Activated T-cell treated with anti-CD3 and anti-CD28 coated beads for 24 hours (primary cell): ENCODE measurements at places on chromosomes 1 and 21.
A peak's percentile ranks its signal among the peaks of the same experiment; 100 is the strongest.

GRCh38 chr21:27269644-27270043 is 302.8 kb upstream of the ADAMTS5 start:
- DNase-seq: no peak

GRCh38 chr21:41373253-41373652 is 11.4 kb downstream of the MX2 start:
- DNase-seq: no peak

- no peak for DNase-seq
Observed at GRCh38 chr1:21126324-21126723, 50.4 kb downstream of the EIF4G3 start.

GRCh38 chr1:84386716-84387479 is 11.4 kb upstream of the DNASE2B start:
- DNase-seq: no peak

DNA sequence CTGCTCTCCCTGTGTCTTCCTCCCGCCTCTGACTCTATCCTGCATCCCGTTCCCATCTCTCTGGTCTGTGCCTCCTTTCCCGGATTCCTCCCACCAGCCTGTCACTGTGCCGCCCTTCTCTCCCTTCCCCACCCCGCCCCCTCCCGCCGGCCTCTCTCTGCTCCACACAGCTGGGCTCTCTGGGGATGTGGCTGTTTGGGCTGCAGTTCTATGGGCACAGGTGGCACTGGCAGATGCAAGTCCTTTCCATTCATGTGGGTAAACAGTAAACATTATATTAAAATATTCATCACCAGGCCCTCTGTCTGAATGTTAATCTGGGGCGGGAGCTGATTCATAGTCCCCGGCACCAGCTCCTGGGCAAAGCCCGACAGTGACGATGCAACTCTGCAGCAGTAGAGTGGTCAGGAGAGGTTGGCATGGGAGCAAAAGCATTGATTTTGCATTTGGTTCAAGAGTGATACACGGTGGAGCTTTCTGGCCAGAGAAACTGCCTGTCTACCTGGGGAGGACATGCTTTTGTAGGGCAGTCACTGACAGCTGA is 249.3 kb downstream of the TNR start:
- DNase-seq: no peak

DNA sequence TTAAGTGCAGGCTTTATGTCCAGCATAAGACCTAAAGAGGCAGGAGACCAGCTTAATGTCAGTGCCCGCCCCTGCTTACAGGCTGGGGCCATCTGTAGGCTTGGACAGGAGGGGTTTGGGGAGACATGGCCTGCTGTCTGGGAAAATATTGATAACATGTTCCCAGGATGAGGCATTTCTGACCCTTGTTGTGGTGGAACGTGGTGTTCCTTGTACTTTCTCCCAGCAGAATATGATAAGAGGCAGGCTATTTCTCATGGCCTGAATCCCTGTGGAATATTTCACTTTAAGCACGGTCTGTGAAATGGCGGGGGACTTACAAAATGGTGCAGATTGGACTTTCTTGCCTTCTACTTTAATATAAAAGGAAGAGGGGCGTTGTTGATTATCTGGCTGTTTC is 41.9 kb upstream of the PLA2G5 start:
- DNase-seq: no peak

GRCh38 chr1:23585321-23586022 is 26.2 kb upstream of the ID3 start:
- DNase-seq: no peak

DNA sequence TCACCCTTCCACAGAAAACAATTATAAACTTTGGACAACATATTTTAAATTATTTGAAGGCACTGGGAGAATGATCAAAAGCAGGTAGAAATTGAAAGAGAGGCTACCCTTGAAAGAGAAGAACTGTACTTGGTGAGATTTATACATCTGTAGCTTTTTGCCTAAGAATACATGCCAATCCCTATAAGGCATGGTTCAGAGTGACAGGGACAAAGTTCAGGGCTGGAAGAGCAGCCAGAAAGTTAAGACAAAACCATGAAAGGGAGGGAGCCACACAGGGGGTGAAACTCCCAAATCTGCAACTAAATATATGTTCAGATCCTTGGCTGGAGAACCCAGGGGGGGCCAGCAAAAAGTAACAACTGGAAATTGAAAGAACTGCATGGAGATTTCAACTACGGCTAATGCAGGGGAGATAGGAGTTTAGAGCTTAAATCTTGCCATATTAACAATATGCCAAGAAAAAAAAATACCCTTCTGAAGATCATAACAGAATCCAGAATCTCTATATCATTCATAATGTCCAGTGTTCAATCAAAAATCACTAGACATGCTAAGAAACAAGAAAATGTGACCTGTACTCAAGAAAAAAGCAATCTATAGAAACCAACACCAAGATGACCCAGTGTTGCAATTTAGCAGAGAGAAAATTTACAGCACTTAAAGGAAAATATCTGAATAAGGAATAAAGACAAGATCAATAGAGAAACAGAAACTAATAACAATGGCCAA is 25.5 kb downstream of the PACC1 start:
- DNase-seq: no peak

DNA sequence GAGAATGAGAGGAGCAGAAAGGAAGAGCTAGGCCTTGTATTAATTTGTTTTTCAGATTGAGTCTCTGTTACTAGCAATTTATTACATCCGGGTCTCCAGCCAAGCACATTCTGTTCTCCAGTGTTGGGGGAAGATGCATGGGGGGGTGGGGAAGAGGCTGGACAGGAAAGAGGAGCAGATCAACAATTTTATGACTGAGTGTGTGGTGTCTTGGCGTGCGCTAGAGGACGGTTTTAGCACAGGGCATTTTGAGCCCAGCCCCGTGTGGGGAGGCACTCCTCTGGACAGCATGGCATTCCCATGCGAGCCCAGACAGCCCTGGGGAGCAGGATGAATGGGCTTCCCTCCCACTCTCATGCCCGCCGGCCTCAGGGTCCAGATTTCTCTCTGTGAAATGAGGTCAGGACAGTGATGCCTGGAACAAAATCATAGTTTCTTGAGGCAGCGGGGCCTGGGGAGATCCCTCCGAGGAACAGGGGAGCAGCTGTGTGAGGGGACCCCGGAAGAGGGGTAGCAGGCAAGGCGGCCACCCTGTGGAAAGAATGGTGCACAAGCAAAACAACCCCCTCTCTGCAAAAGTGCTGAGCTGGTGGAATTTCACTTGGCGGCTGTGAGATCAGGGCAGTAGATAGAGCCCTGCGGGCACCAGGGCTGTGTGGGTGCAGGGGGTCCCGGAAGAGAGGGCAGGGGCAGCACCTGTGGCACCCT is 16.3 kb downstream of the SOX13 start:
- no peak for DNase-seq

GRCh38 chr21:45347712-45348499 is 57.1 kb upstream of the COL18A1 start:
- DNase-seq: no peak

DNA sequence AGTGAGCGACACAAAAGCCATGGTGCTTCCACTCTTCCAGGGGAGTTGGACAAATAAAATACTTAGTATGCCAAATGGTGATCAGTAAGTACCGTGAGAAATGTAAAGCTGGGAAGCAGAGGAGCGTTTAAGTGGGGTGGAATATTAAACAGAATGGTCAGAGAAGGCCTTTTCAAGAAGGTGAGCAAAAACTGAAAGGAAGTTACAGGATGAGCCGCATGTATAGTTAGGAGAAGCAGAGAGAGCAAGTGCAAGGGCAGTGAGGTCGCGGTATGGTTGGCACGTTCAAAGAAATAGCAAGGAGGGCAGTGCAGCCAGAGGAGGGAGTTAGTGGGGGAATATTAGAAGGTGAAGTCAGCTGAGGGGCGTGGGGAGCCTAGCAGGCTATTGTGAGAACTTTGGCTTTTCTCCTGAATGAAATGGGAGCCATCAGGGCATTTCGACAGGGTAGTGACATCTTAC is 748 bp upstream of the ATP6V0B start:
- no peak for DNase-seq

DNA sequence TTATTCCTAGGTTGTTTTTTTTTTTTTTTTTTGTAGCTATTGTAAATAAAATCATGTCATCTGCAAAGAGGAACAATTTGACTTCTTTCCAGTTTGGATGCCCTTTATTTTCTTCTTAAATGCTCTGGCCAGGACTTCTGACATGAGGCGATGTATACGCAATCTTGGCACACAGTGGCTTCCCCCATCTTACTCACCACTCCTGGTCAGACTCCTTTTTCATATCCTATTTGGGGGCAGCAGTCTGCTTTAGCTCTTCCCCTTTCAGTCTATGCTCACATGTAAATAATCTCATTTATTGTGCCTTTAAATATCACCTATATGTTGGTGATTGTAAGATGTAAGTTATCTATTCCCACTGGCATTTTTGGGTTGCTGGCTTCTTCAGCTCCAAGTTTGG is 56.1 kb downstream of the SLAMF6 start:
- no peak for DNase-seq

DNA sequence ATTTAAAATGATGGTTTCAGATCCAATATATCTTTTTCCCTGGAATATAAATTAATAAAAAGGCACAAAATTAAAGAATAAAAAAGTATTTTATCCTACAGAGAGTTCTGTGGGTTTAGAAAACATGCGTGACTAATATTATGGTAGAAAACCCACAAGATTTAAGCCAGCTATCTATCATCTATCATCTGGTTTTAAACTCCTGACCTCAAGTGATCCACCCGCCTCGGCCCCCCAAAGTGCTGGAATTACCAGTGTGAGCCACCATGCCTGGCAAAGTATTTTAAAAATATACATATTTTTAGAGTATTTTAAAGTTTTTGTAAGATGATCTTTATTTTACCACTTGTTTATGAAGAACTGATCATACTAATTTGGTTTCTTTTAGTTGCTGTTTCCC is 79.5 kb downstream of the NRIP1 start:
- DNase-seq: no peak

- DNase-seq: no peak
Observed at GRCh38 chr1:225250432-225250831, 177.4 kb downstream of the LBR start.

- DNase-seq: no peak
Observed at GRCh38 chr1:184101141-184101540, 49.6 kb downstream of the TSEN15 start.

- no peak for DNase-seq
Observed at GRCh38 chr1:150210706-150211105, 25.2 kb downstream of the ANP32E start.

DNA sequence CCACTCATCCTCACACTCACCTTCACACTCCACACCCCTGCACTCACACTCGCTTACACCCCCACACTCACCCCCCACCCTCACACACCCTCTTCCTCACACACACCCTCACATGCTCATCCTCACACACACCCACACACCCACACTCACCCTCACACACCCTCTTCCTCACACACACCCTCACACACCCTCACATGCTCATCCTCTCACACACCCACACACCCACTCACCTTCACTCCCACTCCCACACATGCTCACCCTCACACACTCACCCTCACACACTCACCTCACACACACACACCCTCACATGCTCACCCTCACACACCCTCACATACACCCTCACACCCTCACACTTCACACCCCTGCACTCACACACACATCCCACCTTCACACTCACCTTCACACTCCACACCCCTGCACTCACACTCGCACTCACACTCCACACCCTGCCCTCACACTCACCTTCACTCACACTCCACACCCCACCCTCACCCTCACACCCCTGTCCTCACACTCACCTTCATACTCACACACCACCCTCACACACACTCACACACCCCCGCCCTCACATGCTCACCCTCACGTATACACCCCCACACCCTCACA is 42.6 kb upstream of the EDN2 start:
- DNase-seq: no peak

GRCh38 chr1:92975551-92976232 is 14.4 kb upstream of the DIPK1A start:
- DNase-seq: no peak

GRCh38 chr21:32611471-32611997 is 643 bp downstream of the CFAP298 start:
- DNase-seq: peak; percentile 10

DNA sequence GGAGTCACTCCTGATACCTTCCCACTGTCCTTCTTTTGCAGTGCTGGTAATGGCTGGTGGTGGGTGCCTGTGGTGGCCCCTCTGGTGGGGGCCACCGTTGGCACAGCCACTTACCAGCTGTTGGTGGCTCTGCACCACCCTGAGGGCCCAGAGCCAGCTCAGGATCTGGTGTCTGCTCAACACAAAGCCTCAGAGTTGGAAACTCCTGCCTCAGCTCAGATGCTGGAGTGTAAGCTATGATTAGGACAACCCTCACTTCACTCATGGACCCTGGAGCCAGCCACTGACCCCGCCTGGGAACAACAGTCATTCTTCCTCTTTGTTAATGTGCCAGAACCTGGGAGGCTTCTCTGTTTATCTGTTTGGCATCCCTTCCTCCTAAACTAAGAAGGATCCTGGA is 1.1 kb upstream of the ATP8B2 start:
- DNase-seq: no peak

GRCh38 chr1:175839779-175840669 is 96.6 kb upstream of the TNR start:
- no peak for DNase-seq

DNA sequence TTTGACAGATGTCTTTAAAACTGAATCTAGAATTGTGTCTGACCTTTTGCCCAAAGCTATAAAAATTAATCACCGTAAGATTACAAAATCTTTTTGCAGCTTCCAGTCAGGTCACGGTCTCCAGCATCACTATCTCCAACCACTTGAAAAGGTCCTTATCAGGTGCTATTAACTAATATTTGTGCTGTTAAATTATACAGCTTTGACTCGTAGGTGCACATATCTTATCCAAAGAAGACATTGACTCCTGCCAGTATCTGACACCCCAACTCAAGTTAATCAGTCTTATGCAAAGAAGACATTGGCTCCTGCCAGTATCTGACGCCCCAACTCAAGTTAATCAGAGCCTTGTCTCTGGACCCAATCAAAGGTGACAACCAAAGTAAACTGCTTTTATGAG is 19.9 kb upstream of the LYPD8 start:
- DNase-seq: no peak

GRCh38 chr1:94235189-94236012 is 2.0 kb downstream of the ARHGAP29 start:
- no peak for DNase-seq

- DNase-seq: no peak
Observed at GRCh38 chr21:27647921-27648320, 681.0 kb upstream of the ADAMTS5 start.

DNA sequence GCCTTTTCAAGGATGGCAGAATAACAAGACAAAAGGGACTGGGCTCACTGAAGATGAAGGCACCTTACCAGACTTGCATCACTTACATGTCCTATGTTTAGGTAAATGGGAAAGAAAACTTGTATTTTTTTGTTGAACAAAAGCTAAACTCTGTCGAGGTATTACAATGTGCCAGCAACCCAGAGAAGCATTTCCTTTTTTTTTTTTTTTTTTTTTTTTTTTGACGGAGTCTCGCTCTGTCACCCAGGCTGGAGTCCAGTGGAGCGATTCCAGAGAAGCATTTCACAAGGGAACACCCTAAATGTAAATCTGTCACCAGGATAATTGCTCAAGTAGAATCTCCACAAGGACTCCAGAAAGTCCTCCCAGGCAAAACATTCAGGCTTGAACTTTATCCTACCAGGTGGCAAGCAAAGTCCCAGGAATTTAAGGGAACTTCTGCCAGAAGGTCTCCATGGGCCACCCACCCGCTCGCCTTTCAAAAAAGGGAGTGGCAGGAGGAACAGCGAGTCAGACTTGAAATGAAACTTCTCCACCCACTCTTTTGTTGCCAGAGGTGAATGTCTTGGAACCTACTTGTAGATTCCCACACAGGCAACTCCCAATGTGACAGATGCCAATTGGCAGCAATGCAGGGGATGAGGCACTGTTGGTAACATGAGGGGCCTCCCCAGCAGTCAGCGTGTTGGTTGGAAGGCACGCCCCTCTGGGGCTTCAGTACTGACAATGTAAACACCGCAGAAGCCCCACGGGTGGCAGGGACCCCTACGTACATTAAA is 125.0 kb downstream of the TIAM1 start:
- no peak for DNase-seq

- DNase-seq: no peak
Observed at GRCh38 chr1:231564373-231564772, 35.9 kb downstream of the TSNAX start.
